Heart left ventricle (tissue), 16 donors: ENCODE measurements at places on chromosomes 2 and 18. TPM values are rescaled to one million over a fixed set of nuclear protein-coding genes. Genes with fewer than 3 reads are reported as not detected.

GRCh38 chr2:136057802-136058140, 60.2 kb downstream of the CXCR4 start:
- no peak for DNase-seq

- DNase-seq: no peak
Measured at GRCh38 chr2:25494616-25495015, 152.9 kb upstream of the DNMT3A start.

- DNase-seq: no peak
Measured at GRCh38 chr2:101278925-101279324, 26.2 kb downstream of the CNOT11 start.

GRCh38 chr2:63663013-63663864, 74.5 kb downstream of the MDH1 start:
- DNase-seq: no peak

DNA sequence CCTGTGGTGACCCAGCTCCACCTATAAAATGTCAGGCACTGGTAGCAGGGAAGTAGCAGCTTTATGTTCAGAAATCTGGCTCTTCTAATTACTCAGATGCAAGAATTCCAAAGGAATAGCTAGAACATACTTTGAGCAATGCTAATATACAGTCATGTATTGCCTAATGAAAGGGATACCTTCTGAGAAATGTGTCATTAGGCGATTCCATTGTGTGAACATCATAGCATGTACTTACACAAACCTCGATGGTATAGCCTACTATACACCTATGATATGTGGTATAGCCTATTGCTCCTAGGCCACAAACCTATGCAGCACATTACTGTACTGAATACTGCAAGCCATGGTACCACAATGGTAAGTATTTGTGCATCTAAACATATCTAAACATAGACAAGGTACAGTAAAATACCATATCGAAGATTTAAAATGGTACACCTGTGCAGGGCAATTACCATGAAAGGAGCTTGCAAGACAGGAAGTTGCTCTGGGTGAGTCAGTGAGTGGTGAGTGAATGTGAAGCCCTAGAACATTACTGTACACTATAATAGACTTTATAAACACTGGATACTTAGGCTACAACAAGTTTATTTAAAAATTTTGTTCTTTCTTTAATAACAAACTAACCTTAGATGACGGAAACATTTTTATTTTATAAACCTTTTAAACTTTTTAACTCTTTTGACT, 50.3 kb upstream of the ETAA1 start:
- DNase-seq: no peak

- DNase-seq: no peak
Measured at GRCh38 chr18:41444943-41445342, 510.1 kb upstream of the PIK3C3 start.

GRCh38 chr2:46170026-46170425, 127.2 kb upstream of the EPAS1 start:
- DNase-seq: no peak

The IL36A gene
- total RNA-seq: not detected

DNA sequence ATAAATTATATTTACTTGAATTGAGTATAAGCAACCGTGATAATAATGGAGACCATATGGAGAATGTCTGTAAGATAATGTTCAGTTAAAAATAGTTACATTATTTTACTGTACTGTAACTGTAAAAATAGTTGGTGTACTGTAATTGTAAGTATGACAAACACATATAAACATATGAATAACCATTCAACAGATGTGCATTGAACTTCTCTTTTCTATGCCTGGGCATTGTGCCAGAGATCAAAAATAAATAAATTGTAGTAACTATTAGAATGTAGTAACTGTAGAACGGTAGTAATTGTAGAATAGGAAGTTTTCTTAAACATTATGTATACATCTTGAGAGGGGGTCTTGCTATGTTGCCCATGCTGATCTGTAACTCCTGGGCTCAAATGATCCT, 287.4 kb upstream of the EPAS1 start:
- no peak for DNase-seq

DNA sequence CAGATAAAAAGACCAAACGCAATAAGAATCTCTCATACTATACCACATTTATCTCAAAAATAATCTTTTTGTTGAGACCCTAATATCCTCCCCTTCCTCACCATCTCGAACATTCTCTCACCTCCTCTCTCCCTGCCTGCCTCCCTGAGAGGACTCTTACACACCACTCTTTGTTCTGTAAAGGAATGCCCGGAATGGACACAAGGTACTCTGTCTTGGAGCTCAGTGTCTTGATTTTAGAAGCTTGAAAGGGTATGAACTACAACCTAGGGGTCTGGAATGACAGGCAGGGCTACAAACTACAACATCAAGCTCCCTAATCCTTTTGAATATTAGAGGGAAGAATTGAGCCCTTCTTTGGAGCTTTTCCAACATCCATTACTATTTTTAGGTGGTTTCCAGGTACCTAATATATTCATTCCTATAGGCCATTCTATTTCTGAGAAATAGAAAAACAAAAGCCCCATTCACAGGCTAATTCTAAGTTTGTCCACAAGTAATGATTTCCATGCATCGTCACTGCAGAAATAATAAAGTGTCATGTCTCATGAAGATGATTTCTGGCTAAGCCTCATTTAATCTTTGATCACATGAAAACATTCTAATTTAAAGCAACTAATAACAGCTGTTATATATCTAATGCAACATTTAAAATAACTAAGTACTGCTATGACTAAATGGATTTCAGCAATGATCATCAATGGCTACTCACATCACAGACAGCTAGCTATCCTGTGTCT, 60.6 kb downstream of the LRP2 start:
- DNase-seq: no peak

- DNase-seq: no peak
Measured at GRCh38 chr2:38462121-38462661, 85.1 kb upstream of the ATL2 start.

DNA sequence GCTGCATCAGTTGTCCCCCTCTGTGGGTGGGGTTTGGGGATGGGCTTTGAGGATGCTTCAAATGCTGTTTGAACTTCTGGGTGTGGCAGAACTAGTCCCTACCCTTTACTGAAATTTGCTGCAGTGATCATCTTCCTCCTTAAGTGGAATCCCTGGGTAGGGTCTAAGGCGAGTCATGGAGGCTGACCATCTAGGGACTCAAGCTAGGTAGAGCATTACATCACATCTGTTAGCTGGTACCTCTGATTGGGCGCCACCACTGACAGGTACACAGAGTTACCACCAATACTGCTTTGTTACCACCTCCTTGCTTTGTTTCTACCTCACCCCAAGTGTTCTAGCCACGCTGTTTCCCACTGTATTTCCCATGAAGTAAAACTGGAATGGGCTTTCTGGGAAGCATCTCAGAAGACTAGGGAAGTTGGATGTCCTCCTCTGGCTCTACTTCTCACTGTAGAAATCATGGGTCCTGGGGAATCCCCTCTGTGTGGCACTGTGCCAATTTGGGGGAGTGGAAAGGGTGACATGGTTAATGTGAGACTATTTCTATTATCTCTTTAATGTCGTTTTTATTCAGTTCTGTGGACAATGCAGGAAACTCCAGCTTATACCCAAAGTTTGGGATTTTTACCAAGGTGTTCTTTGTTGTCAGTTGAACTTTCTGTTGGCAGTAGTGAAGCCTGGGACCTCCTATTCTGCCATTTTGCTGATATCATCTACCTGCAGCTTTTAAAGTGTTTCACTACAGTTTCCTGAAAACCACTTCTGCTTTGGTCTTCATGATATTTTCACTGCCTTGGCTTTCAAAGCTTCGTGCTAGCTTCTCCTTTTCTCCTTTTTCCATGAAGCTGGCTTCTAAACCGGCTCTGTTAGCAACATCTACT, 14.5 kb upstream of the SULT1C4 start:
- no peak for DNase-seq

The CHRNA1 gene
- not detected for total RNA-seq

DNA sequence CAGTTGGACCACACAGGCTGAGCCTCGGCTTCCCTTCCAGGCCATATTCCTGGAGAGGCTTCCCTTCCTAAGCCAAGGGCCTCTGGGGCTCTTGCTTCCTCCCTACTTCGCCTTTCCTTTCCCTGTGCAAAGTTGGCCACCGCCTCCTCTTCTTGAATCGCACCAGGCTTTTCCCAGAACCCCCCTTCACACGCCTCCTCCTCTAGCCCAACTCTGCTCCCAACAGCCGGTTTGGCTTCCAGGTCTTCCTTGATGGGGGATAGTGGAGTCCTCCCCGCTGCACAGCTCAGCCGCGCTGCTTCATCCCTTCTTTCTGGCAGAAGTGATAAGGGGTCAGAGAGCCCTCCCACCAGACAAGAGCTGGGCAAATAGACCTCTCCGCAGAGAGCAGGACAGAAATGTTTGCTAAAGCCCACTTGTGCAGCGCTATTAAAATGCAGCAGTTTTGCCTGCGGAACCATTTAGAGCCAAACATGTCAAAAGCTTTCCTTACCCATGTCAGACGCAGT, 56.4 kb downstream of the SNORC start:
- no peak for DNase-seq

The KLHL41 gene
- 103 TPM for total RNA-seq

The GDF7 gene
- 0.14 TPM for total RNA-seq

DNA sequence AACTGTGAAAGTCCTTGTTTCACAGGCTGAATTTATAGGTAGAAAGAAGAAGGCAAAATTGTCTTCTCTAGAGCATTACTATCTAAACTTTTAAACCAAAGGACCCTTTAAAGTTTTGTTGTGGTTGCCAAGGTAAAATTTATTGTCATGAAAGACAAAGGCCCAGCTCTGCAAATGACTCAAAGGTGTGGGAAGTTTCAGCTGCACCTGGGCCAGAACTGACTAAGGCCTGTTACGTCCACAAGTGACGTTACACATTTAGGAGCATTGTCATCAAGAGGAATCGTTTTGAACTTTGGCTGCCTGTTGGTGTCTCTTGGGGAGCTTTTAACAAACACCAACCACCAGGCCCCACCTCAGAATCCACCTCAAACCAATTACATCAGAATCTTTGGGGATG, 8.1 kb upstream of the DSC3 start:
- no peak for DNase-seq

GRCh38 chr2:47499621-47500309, 96.8 kb downstream of the MSH2 start:
- no peak for DNase-seq

The SGPP2 gene
- 4.7 TPM for total RNA-seq

The PTH2R gene
- total RNA-seq: not detected

The C2orf81 gene
- 0.86 TPM for total RNA-seq

The KCNF1 gene
- total RNA-seq: 0.36 TPM

The NT5C1B gene
- not detected for total RNA-seq

DNA sequence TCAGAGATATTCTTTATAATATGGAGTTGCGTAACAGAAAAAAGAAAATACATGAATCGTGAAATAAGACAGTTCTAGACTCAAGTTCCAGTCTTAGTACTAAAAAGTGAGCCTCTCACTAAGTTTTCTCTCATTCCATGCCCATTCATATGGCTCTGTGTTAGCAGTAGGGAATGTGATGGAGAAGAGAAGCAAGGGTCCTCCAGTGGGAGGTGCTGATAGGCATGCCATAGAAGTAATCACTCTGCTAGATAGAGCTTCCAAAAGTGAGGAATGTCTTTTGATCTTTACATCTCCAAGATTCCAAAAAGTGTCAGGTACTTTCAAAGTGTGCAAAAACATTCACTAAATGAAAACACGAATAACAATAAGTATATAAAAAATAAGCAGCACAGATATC, 678.4 kb downstream of the DCDC2C start:
- no peak for DNase-seq

The B3GNT7 gene
- total RNA-seq: 7.6 TPM

DNA sequence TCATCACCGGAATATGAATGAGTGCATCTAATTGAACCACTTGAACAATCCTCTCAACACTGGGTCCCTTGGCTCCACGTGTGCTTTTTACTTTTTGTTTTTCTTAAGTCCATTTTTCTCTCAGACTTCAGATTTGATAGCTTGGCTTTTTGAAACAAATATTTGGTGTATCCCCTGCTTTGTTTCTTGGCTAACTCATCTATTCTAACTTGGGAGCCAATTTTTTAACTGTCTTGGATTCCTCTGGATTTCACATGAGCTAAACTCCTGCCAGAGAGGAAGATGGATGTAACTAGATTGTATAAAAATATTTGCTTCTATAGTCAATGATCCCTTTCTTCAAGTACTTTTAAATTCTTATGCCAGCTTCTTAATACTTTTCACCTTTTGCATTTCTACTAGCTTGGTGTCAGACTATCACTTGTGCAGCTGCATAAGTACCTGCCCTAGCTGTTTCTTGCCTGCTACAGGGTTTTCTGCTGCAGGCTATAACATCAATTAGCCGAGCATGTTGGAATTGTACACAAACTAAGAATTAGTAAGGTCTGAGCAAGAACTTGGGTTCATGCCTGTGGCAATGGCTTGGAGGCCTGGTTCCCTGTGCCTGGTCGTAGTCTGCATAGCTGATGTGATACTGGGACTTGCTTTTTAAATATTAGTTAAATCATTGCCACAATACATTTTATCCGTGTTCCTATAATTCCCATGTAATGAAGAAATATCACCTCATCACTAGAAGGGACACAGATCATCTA, 281.5 kb downstream of the EN1 start:
- no peak for DNase-seq

GRCh38 chr2:98759827-98760625, 29.1 kb upstream of the MGAT4A start:
- DNase-seq: no peak

DNA sequence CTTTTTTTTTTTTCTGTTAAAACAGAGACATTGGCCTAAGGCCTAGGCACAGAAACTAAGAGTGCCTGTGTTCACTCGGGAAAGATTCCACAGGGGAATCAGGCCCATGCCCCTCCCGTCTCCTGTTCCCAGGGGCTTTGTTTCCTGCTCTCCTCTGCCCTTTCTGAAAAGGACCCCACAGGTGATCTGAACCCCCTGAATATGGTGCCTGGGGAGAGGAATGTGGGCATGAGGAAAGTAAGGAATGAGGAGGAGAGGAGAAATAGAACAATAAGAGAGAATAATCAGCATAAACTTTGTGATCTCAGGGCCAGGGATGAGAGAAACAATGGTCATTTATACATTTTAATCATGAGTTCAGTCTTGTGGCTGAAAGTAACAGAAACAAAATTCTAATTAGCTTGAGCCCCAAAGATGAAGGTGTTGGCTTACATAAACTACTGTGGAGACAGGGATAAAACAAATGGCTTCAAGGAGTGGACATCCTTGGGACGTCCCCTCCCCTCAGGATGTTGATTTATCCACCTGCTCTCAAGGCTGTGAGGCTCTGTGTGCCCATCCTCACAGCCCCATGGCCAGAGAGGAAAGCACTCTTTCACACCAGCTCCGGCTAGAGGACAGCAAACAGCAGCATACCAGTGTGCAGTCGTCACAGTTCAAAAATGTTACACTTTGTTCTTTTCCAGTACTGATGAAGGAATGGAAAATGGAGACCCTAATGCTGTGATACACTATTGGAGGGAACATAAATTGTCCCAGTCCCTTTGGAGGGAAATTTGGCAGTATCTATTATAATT, 46.4 kb upstream of the MRPL33 start:
- DNase-seq: no peak

- DNase-seq: peak; percentile 89
Measured at GRCh38 chr18:79395761-79396404, at the start of gene NFATC1. NFATC1 (plus strand) TSS chr18:79395930; CDS start chr18:79396225, 295 bp downstream.

GRCh38 chr2:238946318-238947242, 98.7 kb downstream of the TWIST2 start:
- DNase-seq: peak; percentile 11

The CD8B2 gene
- not detected for total RNA-seq

- DNase-seq: no peak
Measured at GRCh38 chr2:174595116-174595809, 2.3 kb downstream of the WIPF1 start.

GRCh38 chr2:233007270-233007669, 5.8 kb downstream of the NGEF start:
- DNase-seq: no peak
